NCI-H510A treated with DMSO at 0.1 percent for 48 hours (cell line): ENCODE measurements at places on chromosomes 6 and 20.

DNA sequence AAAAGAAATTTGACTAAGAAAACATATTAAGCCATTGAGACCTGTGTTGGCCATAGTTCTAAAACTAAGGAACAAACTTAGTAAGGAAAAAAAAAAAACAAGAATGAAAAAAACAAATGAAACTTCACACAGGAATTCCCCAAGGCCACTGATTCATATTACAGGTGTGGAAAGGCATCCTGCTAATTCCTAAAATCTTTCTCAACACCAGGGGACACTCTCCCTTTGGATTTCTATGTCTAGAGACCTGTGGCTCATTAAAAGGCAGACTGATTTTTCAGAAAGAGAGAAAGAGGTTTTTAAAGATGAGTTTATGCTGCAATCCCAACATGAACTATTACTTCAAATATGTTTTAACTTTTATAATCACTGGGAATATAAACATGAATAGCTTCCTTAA is at the start of gene OR12D1:
Gene OR12D1 (plus strand): TSS at position 341 of the 400 bp plus-strand sequence.
- DNase-seq: no peak

GRCh38 chr6:86256615-86257187 is 614.0 kb upstream of the SYNCRIP start:
- no peak for DNase-seq

DNA sequence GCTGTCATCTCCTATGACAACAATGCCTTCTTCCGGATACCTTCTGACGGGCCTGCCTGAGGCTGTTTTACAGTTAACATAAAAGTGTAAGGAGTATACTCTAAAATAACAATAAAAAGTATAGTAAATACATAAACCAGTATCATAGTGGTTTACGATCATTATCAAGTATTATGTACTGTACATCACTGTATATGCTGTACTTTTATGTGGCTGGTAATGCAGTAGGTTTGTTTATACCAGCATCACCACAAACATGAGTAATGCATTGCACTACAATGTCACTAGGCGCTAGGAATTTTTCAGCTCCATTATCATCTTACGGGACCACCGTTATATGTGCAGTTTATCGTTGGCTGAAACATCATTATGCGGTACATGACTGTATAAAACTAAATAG is 76.5 kb downstream of the VEGFA start:
- DNase-seq: no peak

GRCh38 chr20:48275286-48276020 is 490.2 kb upstream of the SULF2 start:
- no peak for DNase-seq

DNA sequence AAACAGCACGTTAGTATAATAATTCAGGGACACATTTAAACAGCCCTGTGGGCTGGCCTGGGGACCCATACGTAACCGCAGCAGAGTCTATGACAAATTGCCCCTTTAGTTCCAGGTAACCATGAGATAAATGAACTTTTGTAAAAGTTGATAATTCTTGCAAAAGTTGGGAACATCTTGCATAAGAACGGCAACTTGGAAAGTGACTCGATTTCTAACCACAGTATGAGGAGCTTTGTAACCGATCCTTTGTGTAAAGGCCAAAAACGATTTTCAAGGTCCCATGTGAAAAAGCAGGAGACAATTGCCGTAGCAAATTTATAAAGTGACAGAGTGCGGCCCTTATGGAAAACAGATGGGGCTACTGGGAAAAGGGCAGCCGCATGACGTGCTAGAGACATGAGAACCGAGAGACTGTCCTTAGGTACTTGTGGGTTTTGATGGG is 81.6 kb downstream of the PSMG4 start:
- DNase-seq: no peak
